ENCODE measurements at places on chromosomes 4 and X.

DNA sequence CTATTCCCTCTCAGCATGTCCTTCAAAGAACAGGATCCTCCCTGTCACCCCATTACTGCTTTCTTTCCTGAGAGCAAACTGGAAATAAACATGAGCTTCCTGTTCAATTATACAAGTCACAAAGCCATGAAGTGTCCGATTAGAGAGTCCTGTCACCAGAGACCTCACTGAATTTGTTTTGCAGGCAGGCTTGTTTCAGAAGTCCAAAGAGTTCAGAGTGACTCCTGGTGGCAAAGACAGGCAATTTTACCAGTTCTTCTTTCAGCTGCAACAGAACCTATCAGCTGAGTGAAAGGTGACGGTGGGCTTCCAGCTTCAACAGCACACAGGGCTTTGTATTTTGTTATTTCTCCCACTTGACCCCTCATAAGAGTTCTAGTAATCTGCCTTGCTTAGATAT lies 6.4 kb downstream of the ELK1 start:
- DNase-seq: peak; percentile 4

- DNase-seq: no peak
These were observed 107.7 kb downstream of the ANXA3 start for GRCh38 chr4:78659264-78659663.

DNA sequence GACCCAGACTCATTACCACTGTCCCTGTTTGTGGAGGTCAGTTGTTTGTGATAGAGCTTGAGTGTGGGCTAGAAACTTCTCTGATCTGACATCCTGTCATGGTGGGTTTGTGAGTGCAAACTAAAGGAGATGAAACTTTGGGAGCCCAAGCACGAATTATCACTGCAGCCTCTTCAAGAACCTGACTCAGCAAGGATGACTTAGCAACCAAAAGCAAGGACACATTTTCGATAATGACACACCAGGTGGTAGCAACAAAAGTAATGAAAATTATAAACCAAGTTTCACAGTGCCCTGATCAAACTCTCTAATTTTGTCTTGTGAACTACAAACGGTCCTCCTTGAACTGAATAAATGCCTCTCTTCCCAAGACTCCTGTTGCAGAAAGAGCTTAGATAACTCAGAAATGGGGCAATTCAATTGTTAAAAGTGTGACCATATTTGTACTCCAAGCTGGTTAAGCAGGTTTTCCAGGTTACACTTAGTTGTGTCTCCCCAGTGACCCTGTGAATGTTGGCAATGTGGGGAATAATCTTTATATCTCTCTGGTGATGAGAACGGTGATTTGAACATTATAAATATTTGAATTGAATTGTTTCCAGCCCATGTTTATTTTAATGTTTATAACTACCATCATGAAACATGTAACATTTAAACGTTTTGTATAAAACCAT lies 52.6 kb upstream of the ATP8A1 start:
- DNase-seq: no peak

DNA sequence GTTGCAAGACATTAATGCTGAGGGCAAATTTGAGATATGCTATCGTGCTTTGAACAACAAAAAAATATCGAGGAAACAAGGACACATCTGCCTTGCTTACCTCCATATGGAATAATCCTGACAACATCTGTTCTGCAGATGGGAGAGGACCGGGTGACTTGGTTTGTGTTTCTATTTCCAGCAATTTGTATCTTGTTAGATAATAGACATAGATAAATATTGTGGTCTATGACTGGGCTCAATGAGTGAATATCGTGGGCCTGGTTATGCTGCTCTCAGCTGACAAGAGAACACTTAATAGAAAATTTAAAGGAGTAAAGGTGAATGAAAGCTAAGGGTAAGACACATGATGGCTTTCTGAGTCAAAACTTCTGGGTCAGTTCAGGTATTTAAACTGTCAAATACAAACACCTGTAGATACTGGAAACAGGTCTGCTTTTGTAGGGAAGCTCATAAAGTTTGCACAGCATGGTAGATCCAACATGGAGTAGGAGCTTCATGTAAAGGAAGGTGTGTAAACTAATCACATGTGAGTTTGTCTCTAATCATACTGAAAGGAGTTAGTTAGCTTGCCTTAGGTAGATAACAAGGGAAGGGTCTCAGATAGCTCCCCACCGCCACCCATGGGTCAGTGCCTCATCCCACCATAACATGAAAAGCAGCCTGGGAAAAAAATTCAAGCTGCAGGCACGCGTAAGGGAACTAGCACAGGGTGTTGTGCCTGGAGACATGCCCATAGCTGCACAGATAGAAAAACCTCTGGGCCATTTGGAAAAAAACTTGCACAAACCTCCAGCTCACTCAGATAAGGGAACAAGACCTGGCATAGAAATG lies 904.1 kb upstream of the EPHA5 start:
- DNase-seq: peak; percentile 80

GRCh38 chr4:36178484-36178883 lies 65.8 kb downstream of the ARAP2 start:
- no peak for DNase-seq

DNA sequence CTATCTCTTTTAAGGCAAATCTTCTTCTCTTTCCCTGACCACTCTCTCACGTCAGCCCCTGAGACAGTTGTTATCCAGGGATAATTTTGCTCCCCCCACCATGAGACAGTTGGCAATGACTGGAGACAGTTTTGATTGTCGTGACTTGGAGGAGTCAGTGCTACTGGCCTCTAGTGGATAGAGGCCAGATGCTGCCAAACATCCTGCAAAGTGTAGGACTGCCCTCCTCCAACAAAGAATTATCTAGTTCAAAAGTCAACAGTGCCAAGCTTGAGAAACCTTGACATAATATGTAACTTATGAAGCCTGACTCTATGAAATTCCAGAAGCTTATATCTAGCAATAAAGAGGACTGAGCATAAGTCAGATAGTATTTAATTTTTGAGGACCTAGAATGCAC lies 502.1 kb upstream of the IGFBP7 start:
- no peak for DNase-seq

DNA sequence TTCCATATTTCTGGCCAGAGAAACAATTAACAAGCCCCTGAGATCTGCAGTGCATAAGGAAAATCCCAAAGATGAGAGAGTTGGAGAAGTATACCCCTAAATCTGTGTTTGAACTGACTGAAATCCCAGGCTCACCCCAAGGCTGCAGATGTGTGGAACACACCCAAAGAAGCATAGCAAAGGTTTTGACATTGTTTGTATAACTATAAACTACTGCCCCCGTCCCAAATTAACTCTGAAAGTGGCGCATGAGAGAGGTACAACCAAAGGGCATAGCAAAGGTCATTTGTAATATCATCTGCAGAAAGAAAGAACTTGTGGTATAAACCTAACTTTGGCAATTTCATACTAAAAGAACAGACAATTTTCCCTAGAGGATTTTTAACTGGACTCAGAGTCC lies 157.9 kb downstream of the DCAF12L1 start:
- no peak for DNase-seq

GRCh38 chrX:136899221-136899620 lies 18.7 kb upstream of the RBMX start:
- peak; percentile 5 for DNase-seq

DNA sequence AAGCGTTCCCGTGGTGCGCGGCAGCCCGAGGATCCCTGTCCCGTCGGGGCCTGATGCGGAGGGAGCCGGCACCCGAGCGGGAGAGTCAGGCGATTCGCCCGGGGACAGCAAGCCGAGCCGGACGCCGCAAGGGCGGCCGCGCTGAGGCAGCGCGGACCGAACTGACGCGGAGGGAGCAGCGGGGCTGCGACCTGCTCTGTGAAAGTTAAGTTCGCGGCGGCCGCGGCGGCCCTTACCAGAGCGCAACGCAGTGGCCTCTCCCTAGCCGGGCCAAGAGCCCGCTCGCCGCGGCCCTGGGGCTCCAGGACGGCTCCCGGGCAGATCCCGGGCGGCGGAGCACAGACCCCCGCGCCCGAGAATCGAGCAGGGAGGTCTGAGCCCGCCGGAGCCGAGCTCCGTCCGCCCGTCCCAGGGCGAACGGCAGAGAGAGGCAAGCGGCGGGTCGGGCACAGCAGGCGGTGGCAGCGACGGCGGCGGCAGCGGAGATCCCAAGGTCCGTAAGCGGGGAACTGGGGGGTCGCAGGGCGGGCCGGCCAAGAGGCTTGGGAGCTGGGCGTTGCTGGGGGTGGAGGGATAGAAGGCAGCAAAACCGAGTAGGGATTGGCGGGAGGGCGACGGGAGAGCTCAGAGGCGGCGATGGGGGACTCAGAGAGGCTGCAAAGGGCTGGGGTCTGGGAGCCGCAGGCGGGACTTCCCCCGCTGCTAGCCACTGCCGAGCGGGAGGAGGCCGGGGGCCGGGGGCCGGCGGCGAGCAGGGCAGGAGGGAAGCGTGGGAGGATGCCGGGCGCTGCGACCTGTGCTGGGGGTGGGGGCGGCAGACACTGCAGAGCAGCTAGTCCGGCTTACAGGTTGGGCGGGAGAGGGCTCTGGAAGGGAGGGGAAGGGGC lies 1.0 kb downstream of the GPR50 start:
- no peak for DNase-seq

DNA sequence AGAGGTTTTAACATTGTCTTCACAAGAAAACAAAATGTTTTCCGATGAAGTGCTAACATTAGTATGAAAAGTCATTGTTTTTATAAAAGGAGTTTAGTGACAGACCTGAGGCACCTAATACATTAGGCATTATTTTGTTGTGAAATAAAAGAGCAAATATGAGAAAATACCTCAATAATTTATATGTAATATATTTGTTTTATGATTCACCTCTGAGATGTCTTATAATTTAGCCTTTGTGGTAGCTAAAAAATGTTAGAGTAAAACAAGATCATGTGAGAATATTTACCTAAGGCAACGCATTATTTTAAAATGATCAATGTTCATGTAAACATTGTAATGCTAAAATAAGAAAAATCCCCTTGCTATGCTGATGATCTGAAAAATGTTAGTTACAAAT lies 100.9 kb upstream of the WDFY3 start:
- DNase-seq: no peak

DNA sequence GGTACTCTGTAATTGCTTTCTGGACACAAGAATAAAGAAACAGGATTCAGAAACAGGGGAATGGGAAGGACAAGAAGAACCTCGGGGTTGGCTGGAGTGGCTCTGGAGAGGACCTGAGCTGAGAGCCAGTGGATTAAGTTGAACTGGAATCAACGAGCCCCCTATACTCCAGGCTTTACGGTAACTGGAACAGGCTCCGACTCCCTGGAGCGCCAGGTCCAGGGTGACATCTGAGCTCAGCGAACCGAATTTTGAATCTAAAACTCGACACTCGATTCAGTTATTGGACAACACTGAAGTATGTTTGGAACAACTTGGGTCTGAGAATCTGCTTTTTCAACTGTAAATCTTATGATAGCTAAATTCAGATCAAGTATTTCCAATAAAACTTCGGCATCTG lies 23.9 kb downstream of the HMX1 start:
- DNase-seq: no peak

GRCh38 chrX:138692591-138692990 lies 18.9 kb downstream of the FGF13 start:
- DNase-seq: no peak

- DNase-seq: no peak
These were observed 245.1 kb downstream of the PTTG2 start for GRCh38 chr4:38205261-38205660.
